ENCODE measurements at places on chromosomes 5 and 9.

- no peak for DNase-seq
Observed at GRCh38 chr9:76037587-76038225, 147.2 kb downstream of the PCSK5 start.

- no peak for DNase-seq
Observed at GRCh38 chr9:89597711-89598362, 7.0 kb upstream of the GADD45G start.

- no peak for DNase-seq
Observed at GRCh38 chr9:136044207-136044970, 50.7 kb downstream of the NACC2 start.

GRCh38 chr9:70031141-70031545, 12.5 kb upstream of the MAMDC2 start:
- DNase-seq, result no peak

- DNase-seq, result no peak
Observed at GRCh38 chr5:119417891-119418605, 34.2 kb upstream of the HSD17B4 start.

GRCh38 chr9:101738566-101739183, at the start of gene GRIN3A:
Gene GRIN3A, minus strand, starts transcription at chr9:101738647. Its CDS starts 668 bp downstream, at chr9:101737979.
- peak; percentile 84 for DNase-seq

- no peak for DNase-seq
Observed at GRCh38 chr5:4976902-4977301, 163.2 kb upstream of the ADAMTS16 start.

DNA sequence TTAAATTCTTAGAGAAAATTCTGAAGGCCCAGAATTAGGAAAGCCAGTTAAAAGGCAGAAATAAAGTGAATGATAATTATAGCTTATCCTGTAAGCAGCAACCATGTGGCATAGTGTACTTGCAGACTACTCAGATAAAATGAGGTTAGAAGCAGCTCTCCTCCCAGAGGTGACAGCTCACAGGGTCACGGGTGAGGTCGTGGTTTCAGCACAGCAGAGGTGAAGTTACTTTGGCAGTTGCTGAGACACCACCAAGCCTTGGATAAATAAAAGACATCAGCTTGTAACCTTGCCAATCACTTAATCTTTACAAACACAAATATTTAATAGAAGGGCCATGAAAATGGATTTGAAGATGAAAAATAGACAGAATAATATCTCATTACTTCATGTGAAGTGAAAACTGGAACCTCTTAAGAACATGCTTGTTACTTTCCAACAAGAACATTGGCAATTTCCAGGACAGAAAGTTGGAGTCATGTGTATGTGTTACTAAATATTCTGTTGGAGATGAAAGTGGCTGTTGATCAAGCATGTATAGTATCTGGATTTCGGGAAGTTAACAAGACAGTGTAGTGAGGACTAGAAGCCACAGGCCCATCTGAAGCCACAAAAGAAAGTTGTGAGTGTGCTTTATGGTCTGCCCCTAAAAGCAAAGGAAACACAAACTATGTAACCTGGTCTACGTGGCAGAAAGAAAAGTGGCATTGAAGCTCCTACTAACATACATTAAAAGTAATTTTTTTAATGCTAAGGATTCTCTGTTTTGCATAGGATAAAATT, 134.4 kb downstream of the ERCC6L2 start:
- no peak for DNase-seq

DNA sequence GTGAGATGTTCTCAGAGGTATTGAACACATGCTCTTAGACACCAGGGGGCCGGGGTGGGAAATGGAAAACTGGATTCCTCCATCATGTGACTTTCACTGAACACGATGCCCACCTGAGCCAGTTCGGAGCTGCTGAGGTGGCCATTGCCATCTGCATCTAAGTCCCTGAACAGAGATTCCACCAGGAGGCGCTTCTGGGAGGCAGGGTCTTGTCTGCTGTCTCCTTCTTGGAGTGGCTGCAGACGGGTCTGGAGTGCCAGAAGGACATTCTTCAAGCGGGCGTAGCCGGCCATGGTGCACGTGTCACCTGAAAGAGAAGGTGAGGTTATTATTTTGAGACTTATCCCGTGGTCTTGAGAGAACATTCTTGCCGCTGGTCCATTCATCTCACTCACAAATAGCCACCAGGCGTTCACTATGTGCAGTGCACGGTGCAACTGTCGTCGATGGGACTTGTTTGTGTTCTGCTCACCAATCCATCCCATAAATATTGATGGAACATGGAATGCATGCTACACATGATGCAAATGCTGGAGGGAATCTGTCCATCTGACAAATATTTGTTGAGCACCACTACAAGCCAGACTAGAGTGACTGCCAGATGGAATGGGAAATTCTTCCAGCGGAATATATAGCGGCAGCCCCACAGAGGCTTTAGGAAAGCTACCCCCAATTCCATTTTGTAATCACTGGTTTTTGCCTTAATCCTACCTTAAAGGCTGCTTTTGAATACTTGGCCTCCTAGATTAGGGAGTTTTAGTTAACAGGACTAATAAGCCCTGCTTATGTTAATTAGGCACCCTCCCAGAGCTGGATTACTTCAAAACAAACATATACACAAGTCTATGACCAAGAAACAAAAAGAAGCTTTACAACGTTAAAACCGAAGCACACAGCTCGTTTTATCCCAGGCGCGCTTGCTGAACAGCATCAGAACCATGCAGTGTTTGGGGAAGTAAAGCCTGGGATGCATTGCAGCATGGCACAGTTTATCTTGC, 264.8 kb downstream of the HSPA4 start:
- DNase-seq, result no peak

DNA sequence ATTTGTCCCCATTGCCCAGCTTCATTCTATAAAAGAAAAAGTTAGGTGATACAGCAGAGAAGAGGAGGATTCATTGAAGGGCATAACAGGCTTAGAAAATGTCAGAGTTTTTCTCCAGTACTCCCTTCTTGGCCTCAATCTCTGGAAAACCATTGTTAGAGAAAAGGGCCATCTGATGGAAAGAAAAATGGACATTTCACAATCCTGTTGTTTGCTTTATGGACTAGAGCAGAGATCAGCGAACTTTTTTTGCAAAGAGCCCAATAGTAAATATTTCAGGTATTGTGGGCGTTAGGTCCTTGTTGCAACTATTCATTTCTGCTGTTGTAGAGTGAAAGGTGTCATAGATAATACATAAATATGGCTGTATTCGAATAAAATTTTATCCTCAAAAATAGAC, 208.8 kb downstream of the TLE4 start:
- DNase-seq, result no peak

DNA sequence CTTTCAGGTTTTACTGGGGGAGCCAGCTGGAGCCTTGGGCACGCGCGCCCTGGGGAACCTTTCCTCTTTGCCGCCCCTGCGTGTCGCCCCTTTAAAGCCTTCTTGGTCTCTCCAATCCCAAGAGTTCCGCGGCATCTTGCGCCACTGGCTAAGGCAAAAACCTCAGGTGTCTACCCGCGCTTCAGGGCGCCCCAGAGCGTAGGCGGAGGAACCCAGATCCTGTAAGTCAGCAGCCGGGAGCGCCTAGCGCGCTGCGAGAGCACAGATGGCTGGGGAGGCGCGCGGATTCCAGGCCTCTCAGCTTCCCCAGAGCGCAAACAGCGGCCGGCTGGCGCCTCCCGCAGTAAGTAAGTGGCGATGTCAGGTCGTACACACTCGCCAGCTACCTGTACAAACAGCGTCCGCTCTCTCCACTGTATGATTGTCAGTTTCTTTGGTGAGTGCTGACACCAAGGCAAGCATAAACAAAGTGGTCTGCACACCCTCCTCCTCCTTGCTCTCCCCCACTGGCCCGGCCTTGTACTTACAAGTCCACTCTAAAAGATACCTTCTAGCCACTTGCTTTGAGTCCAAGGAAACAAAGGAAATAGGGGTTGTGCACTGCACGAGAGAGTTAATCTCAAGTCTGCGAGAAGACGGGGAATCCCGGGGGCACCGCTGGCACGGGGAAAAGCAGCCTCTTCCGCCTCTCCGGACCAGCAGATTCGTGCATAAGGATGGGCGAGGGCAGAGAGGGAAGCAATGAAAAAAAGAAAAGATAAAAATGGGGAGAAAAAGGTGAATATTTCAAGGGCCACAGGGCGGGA, 2.9 kb downstream of the HTR1A start:
- peak; percentile 21 for DNase-seq

DNA sequence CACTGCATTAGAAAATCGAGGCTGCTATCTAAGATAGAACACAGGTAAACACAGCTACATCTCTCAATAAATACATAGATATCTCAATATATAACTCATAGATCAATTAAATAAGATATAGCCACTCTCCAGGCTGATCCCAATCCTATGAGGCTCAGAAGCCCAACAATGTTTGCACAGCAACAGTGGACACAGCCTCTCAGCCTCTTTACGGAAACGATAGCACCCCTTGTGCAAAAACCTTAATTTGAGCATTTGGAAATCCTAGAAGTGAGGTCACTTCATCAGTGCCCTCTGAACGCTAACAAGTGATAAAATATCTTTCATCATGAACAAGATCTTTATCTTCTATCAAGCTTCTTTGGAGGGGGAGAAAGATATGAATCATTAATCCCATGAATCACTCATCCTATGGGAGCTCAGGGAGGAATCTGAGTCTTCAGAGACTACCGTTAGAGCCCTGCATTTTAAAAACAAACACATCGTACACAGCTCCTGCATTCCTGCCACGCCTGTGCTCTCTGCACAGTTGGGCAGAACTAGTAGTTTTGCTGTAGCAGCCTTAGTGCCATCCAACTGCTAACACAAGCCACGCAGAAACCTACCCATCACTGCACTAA, 71.4 kb downstream of the MED27 start:
- DNase-seq, result no peak

- DNase-seq, result no peak
Observed at GRCh38 chr5:67620424-67621397, 424.1 kb upstream of the CD180 start.

DNA sequence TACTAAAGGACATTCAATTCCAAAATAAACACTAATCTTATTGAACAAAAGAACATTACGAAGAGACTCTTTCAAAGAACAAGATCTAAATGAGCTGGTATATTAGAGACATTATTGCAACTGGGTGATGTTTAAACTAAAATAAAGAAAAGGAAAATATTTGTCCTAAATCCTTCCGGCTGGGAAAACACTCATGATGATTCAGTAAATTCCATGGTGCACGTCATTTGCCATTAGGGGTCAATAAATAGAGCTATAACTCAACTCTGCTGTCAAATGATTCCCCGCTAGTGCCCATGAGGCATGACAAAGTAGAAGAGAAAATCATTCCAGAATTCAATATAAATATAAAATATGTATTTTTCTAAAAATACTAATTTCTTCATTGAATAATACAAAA, 565.5 kb upstream of the TUSC1 start:
- no peak for DNase-seq

GRCh38 chr5:170416526-170416925, 27.4 kb upstream of the KCNMB1 start:
- no peak for DNase-seq

GRCh38 chr9:123486431-123486830, 130.4 kb downstream of the CRB2 start:
- no peak for DNase-seq

DNA sequence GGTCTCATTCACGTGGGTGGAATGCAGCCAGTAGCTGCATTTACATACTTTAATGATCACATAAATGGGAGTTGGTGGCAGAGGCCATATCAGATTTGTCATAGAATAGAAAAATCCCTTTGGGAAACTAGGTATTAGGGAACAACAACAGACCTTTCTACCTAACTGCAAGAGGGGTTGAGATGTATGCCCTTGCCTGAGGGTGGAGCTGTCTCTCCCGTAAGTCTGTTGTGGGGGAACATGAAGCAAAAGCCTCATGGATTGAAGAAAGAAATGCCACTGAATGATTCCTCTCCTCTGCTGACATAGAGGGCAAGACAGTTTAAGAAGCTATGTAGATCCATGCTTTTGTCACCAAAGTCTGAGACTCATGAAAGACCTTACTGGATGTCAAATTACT, 461.3 kb downstream of the SPOCK1 start:
- DNase-seq, result no peak

DNA sequence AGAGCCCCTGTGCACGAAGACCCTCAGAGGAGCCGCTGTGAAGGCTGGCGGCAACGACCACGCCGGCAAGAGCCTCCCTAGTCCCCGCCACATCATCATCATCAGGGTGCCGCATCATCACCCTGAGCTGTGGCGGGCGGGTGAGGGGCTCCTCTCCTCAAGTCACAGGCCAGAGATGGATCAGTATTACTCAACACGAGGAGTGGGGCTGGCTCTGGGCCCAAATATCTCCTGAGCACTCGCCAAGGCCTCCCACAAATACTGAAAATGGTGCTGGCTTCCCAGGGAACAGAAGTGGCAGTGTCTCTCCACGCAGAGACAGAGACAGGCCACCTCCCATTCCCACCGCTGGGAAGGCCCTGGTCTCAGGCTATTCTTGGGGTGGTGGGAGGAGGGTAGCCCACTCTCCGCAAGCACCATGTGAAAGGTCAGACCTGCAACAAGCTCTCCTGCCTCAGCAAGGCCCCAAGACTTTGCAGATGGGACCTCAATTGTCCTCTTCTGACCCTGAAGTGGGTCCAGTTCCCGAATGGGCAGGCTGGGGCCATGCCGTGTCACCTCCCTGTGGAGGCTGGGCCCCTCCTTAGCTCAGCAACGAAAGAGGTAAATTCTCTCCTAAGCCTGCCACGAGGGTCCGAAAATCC, 39.3 kb upstream of the ZNF354A start:
- no peak for DNase-seq

- DNase-seq, result no peak
Observed at GRCh38 chr5:175836737-175837136, 34.6 kb upstream of the CPLX2 start.

- no peak for DNase-seq
Observed at GRCh38 chr5:156759156-156759555, 90.9 kb upstream of the PPP1R2B start.

DNA sequence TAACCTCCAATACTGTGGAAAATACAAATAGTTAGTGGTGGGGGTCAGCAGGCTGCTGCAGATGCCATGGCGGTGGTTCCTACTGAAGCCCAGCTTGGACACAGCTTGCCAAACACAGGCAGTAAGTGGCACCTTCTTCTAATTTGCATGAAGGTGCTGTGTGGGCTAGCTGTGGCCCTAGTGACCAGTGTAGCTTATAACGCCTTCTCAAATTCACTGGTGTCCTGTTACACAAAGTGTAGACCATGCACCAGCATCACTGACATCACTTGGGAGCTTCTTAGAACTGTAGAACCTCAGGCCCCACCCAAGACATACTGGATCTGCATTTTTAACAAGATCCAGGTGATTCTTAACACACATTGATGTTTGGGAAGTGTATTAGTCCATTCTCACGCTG, 58.8 kb upstream of the TGFBR1 start:
- DNase-seq, result no peak

- DNase-seq, result no peak
Observed at GRCh38 chr9:107653263-107653821, 163.8 kb upstream of the KLF4 start.

GRCh38 chr5:43231977-43232376, 40.0 kb downstream of the NIM1K start:
- no peak for DNase-seq

DNA sequence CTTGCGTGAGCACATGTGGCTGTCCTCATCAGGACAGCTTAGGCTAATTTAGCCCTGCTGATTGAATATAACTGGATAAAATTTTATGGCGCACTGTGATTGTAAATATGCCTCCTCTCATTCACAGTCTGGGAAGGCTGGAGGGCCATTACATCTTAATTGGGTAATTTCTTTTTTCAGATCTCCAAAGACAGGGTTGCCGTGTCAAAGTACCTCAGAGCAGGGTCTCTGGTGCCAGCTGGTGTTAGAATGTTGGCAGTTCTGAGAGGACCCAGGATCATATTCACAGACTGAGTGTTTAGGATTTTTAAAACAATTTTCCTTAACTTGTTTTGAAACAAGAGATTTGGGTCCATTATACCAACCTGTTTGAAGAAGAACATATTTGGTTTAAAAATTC, 455.7 kb upstream of the TLE4 start:
- DNase-seq, result no peak

- no peak for DNase-seq
Observed at GRCh38 chr5:102229685-102230084, 66.4 kb downstream of the SLCO4C1 start.
